T-helper 17 cell (primary cell): ENCODE measurements at places on chromosomes 4 and X. TPM values are rescaled to one million over a fixed set of nuclear protein-coding genes. Genes with fewer than 3 reads are reported as not detected.

- H3K36me3 ChIP-seq: no peaks in the 10 kb centered on the region
- no peak overlapping the region for H3K4me3 ChIP-seq
- H3K27ac ChIP-seq: no peak overlapping the region
Observed at GRCh38 chrX:85930099-85930498, 117.3 kb downstream of the CHM start.

GRCh38 chrX:48492293-48492910, 16.4 kb upstream of the PORCN start:
- no peaks in the 10 kb centered on the region for H3K4me1 ChIP-seq
- H3K27ac ChIP-seq: no peak overlapping the region
- no peaks in the 10 kb centered on the region for H3K36me3 ChIP-seq
- DNase-seq: no peak
- H3K4me3 ChIP-seq: no peak overlapping the region

The DUX4 gene
- not detected for total RNA-seq

DNA sequence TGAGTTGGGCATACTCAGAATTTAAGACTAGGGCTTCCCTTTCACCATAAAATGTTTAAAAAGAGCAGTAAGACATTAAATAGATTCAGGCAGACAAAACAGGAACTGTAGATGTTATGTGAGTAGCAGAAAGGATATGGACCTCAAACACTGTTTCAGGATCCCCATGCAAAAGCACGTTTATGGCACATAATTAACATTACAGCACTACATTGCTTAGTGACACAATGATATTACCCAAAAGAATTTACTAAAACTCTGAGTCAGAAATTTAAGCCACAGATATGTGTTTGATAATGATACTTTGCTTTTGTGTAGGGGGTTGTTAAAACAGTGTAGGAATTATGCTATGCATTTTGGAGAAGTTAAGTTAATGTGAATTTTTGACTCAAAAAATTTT, 266.3 kb downstream of the PDGFC start:
- no peak overlapping the region for H3K4me3 ChIP-seq
- no peak overlapping the region for H3K27ac ChIP-seq
- H3K4me1 ChIP-seq: no peaks in the 10 kb centered on the region
- DNase-seq: no peak

The CENPVL1 gene
- total RNA-seq: not detected

DNA sequence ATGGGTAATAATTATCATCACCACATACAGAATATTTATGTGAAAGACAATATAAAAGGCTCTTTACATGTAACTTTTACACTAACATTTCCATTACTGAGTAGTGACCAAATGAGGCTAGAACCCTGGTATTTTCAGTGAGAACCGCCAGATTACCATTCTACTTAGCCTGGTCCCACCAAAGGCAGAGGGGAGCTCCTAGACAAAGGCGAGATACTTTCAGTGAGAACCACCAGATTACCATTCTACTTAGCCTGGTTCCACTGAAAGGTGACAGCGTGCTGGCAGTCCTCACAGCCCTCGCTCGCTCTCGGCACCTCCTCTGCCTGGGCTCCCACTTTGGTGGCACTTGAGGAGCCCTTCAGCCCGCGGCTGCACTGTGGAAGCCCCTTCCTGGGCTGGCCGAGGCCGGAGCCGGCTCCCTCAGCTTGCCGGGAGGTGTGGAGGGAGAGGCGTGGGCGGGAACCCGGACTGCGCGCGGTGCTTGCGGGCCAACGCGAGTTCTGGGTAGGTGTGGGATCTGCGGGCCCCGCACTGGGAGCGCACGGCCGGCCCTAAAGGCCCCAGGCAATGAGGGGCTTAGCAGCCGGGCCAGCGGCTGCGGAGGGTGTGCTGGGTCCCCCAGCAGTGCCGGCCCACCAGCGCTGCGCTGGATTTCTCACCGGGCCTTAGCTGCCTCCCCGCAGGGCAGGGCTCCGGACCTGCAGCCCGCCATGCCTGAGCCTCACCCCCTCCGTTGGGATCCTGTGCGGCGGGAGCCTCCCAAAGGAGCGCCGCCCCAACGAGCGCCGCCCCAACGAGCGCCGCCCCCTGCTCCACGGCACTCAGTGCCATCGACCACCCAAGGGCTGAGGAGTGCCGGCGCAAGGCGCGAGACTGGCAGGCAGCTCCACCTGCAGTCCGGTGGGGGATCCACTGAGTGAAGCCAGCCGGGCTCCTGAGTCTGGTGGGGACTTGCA, 1276.1 kb downstream of the PCDH7 start:
- no peak overlapping the region for H3K4me3 ChIP-seq
- H3K27ac ChIP-seq: no peak overlapping the region
- no peaks in the 10 kb centered on the region for H3K27me3 ChIP-seq
- DNase-seq: no peak
- no peaks in the 10 kb centered on the region for H3K36me3 ChIP-seq

The ASB12 gene
- 0.22 TPM for total RNA-seq

DNA sequence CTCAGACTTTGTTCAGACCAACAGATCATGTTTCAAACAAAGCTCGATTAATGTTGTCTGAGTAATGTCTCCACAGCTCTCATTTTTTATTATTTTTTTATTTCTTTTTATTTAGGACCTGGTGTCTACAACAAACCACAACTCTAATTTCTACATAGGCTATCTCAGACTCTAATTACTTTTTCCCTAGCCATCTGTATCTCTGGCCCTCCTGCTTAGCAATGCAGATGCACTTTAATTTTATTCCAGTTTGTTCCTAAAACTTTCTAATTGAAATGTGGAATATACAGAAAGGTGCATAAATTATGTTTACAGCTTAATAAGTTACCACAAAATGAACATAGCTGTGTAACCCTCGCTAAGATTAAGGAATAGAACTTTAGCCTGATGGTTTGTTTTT, 119.2 kb upstream of the MID1IP1 start:
- H3K36me3 ChIP-seq: no peaks in the 10 kb centered on the region
- H3K4me3 ChIP-seq: no peak overlapping the region
- no peak overlapping the region for H3K27ac ChIP-seq
- no peak for DNase-seq
- no peaks in the 10 kb centered on the region for H3K4me1 ChIP-seq
- peaks cover 11% of the 10 kb centered on the region for H3K27me3 ChIP-seq

The TMEM271 gene
- not detected for total RNA-seq
